Breast epithelium (tissue), 4 donors: ENCODE measurements at places on chromosomes 2 and 18.

DNA sequence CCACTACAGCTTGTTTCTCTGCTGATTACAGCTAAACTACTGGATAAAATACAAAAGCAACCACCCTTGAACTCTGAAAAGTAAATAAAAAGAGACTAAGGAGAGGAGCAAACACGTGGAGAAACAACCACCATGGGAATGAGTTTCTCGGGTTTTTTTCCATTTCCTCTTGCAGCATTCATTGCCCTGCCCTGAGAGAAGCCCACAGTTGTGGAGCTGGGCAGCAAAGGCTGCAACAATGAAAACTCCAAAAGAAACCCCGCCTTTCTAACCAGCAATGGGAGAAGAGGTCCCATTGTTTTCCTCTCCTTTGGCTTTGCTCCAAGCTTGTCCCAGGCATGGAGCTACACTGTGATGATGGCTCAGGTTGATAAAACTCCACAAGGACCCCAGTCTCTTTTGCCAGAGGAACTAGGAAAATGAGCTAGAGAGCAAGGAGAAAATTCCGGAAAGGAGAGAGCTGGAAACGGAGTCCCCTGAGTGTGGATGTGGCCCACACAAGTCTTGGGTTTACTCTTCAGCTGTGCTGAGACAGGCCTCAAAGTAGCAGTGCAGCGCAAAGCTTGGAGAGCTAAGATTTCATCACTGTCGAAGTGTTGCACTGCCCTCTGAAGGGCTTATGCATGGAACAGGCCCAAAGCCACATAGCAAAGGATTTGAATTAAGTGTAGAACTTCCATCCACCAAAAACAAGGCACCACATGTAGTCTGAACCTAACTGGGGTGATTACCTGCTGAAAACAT is 20.9 kb downstream of the NAPG start:
- no peak overlapping the region for H3K4me3 ChIP-seq
- no peak overlapping the region for H3K27ac ChIP-seq
- peaks cover 15% of the 10 kb centered on the region for H3K36me3 ChIP-seq
- DNase-seq, result no peak
- no peaks in the 10 kb centered on the region for H3K27me3 ChIP-seq

DNA sequence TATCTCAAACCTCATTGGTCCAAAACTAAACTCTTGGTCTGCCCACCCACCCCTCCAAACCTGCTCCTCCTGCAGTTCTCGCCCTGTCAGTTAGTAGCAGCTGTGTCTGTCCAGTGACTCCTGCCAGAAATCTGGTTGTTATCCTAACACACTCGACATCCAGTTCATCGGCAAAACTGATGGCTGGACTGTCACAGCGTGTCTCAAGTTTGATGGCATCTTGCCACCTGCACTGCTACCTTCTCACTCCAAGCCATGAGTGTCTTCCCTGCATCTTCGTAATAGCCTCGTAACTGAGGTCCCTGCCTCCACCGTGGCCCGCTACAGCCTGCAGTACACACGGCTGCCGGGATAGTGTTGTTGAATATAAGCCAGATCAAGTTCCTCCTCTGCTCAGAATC is 470.1 kb upstream of the RAB12 start:
- H3K4me1 ChIP-seq, result no peaks in the 10 kb centered on the region
- H3K27me3 ChIP-seq, result no peaks in the 10 kb centered on the region
- no peak overlapping the region for H3K4me3 ChIP-seq
- H3K36me3 ChIP-seq, result no peaks in the 10 kb centered on the region
- H3K27ac ChIP-seq, result peak overlapping the region; percentile 69
- no peak for DNase-seq

DNA sequence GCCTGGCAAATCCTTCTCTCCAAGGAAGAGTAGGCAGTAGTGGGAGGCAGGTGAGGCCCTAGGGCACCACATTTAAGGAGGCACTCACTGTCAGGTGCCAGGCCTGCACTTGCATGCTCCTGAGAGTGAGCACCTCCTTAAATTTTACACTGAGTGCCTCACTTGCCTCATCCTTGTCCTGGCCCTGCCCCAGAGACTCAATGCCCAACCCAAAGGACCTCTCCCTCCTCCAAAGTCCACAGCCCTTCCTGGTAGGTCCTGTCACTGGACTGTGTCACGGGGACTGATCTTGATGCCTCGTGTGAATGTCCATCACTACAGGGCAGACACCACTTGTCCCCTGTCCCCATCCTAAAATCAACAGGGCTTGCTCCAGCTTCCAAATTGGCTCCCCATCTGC is 235.6 kb downstream of the ZBTB7C start:
- DNase-seq, result no peak
- no peaks in the 10 kb centered on the region for H3K27me3 ChIP-seq
- no peaks in the 10 kb centered on the region for H3K36me3 ChIP-seq
- no peak overlapping the region for H3K27ac ChIP-seq
- no peak overlapping the region for H3K4me3 ChIP-seq

GRCh38 chr18:5237083-5237722 is 40.1 kb upstream of the AKAIN1 start:
- H3K27me3 ChIP-seq, result no peaks in the 10 kb centered on the region
- H3K36me3 ChIP-seq, result no peaks in the 10 kb centered on the region
- H3K27ac ChIP-seq, result peak overlapping the region; percentile 99
- peaks cover 3% of the 10 kb centered on the region for H3K4me1 ChIP-seq
- H3K4me3 ChIP-seq, result peak overlapping the region; percentile 84
